ENCODE measurements at places on chromosomes 11 and 22.

DNA sequence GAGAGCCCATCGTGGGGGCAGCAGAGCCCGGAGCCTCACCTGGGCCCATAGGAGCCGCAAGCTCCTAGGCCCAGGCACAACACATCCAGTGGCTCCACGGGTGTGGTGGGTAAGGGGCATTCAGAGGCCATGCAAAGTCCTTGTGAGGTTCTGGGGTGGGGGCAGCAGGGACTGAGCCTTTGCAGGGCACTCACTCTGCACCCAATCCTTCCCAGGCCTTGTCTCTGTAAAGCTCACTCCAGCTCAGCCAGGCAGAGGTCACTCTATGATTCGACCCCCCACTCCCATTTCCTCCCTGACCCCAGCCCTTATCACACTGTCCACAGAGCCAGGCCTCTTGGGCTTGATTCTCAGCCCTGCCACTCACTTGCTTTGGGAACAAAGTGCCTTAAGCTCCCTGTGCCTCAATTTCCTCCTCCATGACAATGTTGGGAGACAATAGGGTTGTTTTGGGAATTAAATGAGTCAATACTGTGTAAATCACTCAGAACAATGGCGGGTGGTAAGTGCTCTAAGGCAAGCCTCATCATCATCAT is 46.6 kb downstream of the LRRC32 start:
- H3K36me3 ChIP-seq, result no peaks in the 10 kb centered on the region
- H3K4me3 ChIP-seq, result no peak overlapping the region
- H3K4me1 ChIP-seq, result no peaks in the 10 kb centered on the region
- no peak for DNase-seq
- no peak overlapping the region for H3K27ac ChIP-seq

GRCh38 chr22:32082331-32082730 is 39.3 kb downstream of the SLC5A1 start:
- no peak overlapping the region for H3K4me3 ChIP-seq
- no peak for DNase-seq
- no peak overlapping the region for H3K27ac ChIP-seq
- no peaks in the 10 kb centered on the region for H3K4me1 ChIP-seq
- no peaks in the 10 kb centered on the region for H3K36me3 ChIP-seq

DNA sequence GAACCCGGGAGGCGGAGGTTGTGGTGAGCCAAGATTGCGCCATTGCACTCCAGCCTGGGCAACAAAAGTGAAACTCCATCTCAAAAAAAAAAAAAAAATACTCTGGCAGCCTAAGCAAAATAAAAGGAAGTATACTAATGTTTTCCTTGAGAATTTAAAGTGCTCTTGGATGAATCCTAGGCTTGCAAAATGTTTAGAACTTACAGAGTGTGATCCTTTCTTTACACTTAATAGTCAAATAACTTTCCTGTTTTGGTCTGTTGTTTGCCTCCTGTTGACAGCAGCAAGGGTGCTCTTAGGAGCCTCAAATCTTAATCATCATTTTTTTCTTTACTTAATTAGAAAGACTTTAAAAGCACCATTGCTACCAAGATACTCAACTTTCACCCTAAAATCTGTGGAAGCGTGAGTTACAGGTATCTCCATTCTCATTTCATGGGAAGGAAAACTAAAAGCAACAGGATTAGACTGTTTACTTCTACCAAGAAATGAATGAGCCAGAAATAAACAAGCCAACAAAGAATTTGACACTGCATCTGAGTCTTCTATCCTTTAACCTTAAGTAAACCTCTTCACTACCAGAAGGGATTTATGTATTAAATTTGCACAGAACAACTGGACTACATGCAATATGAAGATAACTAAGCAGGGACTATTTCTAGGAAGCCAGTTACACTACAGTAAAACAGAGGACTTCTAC is 38.7 kb upstream of the CRTAM start:
- no peak overlapping the region for H3K4me3 ChIP-seq
- DNase-seq, result no peak
- peaks cover 4% of the 10 kb centered on the region for H3K36me3 ChIP-seq
- no peaks in the 10 kb centered on the region for H3K27me3 ChIP-seq
- H3K27ac ChIP-seq, result no peak overlapping the region

GRCh38 chr11:130070846-130071200 is 1.1 kb downstream of the APLP2 start:
- no peak for DNase-seq
- no peaks in the 10 kb centered on the region for H3K36me3 ChIP-seq
- no peak overlapping the region for H3K27ac ChIP-seq
- peaks cover 10% of the 10 kb centered on the region for H3K27me3 ChIP-seq
- peak overlapping the region; percentile 97 for H3K4me3 ChIP-seq

- H3K4me3 ChIP-seq, result no peak overlapping the region
- H3K27me3 ChIP-seq, result no peaks in the 10 kb centered on the region
- no peak overlapping the region for H3K27ac ChIP-seq
- H3K4me1 ChIP-seq, result peaks cover 3% of the 10 kb centered on the region
- H3K36me3 ChIP-seq, result peaks cover 4% of the 10 kb centered on the region
- DNase-seq, result no peak
Measured at GRCh38 chr11:65219930-65220213, 38.1 kb downstream of the CAPN1 start.

DNA sequence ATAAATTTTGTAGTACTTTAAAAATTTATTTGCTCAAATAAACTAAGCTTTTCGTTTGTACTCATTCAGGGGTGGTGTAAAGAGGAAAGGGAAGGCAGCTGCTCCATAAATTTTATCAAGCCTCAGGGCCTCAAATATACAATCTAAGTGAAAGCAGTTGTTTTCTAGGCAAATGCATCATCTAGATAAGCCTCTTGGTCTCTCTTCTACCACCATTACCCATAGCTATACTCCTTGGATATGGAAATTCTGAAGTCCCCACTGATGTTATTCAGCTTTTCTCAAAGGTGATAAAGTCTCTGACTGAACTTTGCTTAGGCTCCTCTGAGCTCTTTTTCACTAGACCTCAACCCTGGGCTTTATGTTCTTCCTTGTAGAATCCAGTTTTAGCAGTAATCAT is 1313.1 kb downstream of the JRKL start:
- no peaks in the 10 kb centered on the region for H3K4me1 ChIP-seq
- no peak overlapping the region for H3K27ac ChIP-seq
- H3K36me3 ChIP-seq, result no peaks in the 10 kb centered on the region
- no peak overlapping the region for H3K4me3 ChIP-seq
- no peaks in the 10 kb centered on the region for H3K27me3 ChIP-seq

Measured in H1 (cell line).